AG04450 (cell line): ENCODE measurements at places on chromosomes 6 and 20.
A peak's percentile ranks its signal among the peaks of the same experiment; 100 is the strongest.

- no peak for DNase-seq
Measured at GRCh38 chr6:77095936-77096627, 367.2 kb downstream of the HTR1B start.

DNA sequence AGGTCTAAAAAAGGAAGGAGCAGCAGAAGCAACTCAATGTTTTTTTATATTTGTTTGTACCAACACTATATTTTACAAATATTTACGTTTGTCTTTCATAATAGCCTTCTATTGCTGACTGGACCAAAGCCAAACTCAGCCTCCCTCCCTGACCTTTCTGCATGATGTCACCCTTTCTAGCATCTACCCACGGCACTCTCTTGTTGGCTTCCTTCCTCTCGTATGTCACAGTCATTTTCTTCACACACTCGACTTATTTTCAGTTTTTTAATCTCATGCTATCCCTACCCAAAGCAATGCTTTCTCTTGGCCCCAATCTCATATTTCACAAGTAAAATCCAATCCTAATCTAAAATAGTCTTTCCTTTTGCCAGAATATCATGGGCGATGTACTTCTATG is 16.3 kb upstream of the FAM8A1 start:
- DNase-seq, result peak; percentile 2

DNA sequence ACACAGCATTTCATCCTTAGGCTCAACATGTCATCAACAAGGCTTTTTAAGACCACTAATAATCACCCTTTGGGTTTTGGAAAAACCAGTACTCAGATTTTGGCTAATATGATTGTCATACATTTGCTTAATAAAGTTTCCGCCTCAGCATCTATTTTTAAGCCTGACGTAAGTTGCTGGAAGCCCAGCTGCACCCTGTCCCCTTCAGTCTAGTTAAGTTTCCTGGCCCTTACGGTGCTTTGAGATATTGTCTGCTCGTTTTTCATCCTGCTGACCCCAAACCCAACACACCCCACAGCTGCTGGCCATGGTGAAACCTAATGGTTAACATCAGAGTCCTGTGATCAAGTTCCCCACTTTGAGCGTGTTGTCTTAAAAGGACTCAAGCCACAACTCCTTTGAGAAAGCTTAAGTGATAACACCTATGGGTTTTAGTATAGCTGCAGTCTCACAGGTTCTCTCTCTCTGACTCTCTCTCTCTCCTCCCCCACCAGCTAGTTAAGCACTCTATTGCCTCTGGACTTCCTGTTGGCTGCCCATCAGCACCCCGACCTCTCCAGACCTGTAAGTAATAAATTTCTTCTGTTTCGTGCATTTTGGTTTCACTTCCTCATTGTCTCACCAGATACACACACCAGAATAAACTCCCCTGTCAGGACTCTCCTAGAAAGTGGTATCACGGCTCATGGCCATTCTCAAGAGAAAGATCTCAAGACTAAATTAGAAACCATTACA is 802.0 kb downstream of the C6orf118 start:
- no peak for DNase-seq

DNA sequence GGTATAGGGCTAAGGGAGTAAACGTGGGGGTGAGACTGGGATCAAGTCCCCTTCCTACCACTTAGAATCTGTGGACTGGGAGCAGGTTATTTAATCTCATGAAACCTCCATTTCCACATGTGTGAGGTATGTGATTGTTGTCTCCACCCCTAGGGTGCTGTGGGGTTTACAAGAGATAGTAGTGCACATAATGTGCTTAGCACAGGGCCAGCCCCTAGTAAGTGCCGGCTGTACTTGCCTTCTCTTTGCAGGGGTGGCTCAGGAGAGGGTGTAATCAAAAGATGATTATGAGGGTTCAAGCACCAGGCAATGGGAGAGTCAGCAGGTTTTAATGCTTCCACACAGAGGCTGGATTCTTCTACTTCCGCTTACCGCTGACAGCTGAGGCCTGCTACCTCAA is 6.9 kb downstream of the NT5E start:
- DNase-seq, result no peak

DNA sequence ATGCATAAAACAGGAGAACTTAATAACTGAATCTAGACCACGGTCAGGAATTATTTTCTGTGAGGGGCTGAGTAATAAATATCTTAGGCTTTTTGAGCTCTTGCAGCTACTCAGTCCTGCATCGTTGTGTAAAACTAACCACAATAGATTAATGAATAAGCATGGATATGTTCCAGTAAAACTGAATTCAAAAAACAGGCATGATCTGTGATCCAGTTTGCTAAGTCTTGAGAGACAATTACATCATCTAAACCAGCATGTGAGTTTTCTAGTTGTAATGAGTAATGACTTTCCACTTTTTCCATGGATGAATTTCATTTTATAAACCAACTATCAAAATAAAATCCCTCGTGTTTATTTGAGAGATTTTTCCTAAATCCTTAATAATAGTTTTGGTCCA is 336.8 kb downstream of the RFPL4B start:
- DNase-seq, result peak; percentile 61

GRCh38 chr6:17635568-17635967 is 35.5 kb downstream of the FAM8A1 start:
- no peak for DNase-seq

DNA sequence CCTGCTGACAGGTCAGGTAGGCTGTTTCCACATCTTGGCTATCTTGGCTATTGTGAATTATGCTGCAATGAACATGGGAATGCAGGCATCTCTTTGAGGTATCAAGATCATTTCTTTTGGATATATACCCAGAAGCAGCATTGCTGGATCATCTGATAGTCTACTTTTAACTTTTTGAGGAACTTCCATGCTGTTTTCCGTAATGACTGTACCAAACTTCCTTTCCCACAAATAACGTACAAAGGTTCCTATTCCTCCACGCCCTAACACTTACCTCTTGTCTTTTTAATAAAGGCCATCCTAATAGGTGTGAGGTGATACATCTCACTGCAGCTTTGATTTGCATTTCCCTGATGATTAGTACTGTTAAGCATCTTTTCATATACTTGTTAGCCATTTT is 338.7 kb upstream of the RUNX2 start:
- DNase-seq, result no peak

DNA sequence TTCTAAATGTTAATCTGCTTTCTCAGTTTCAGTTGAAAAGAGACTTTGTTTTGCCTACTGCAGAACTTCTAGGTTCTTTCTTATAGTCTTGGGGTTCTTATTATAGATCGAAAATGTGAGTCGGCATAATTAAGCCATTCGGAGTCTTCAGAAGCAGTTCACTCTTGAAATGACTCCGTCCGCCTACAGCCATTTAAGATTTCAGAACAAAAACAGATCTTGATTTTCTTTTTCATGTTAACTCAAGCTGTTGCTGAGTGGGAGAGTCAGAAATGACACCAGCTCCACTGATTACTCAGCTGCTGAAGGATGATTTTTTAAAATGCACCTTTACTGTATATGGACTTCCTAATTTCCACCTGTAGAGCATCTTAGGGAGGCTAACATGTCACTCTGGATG is 15.9 kb downstream of the PRDM1 start:
- no peak for DNase-seq

- DNase-seq, result no peak
Measured at GRCh38 chr6:67722861-67723261, 912.2 kb upstream of the ADGRB3 start.

DNA sequence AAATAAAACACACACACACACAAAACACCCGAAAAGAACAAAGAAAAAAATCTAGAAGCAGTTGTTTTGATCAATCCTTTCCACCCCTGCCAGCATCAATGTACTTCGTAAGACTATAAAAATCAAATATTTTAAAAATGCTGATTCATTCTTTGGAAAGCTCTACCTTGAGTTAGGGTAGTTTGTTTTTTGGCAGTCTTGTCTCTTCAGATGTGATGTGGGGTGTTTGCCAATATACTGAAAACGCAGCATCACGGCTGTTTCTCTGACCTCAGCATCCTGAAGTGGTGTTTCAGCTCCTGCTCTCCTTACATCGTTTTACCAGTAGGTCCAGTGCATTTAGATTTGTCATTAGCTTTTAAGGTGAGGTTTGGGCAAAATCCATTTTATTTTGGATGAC is 526.0 kb downstream of the UTRN start:
- no peak for DNase-seq

- no peak for DNase-seq
Measured at GRCh38 chr20:63177134-63177784, 38.7 kb downstream of the YTHDF1 start.

GRCh38 chr20:62744741-62745191 is 36.1 kb downstream of the NTSR1 start:
- no peak for DNase-seq

DNA sequence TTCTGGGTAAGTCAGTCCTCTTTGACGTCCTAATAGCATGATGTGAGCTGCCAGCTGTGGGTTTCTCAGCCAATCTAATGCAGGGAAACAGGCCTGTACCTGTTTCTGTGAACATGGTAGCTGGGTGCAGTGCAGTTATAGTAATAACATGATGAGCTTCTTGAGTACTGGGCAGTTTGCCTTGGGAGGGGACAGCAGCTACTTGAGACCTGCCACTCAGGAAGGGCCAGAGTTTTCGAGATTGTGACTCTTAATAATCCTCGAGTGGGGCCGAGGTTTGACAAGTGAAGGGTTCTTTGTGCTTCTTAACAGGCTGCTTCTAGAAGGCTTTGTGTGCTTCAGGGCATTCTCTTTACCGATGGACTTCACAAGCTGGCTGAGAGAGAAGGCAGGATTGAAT is 180.1 kb downstream of the JARID2 start:
- no peak for DNase-seq

DNA sequence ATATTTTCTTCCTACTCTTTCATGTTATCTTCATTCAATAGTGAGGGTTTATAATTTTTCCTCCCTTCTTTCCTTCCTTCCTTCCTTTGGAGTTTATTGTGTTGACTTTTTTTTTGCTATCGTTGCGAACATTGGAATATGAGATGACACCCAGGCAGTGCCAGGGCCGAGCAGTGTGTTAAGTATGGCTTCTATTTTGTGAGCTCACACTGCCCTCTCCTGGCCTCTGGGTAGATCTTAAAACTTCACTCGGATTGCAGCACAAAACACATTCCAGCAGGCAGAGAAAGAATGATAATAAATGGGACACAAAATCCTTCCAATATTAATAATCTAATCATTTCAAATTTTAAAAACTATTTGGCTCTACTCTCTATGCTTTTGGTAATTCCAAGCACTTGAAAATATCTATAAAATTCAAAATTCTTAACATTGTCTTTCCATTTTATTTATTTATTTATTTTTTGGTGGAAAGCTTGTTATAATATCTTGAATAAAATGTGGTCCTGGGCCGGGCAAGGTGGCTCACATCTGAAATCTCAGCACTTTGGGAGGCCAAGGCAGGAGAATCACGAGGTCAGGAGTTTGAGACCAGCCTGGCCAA is 147.4 kb upstream of the OLIG3 start:
- DNase-seq, result peak; percentile 41

- DNase-seq, result no peak
Measured at GRCh38 chr20:14633507-14633906, 296.1 kb upstream of the FLRT3 start.

- no peak for DNase-seq
Measured at GRCh38 chr6:48835421-48835958, 627.6 kb downstream of the MMUT start.

DNA sequence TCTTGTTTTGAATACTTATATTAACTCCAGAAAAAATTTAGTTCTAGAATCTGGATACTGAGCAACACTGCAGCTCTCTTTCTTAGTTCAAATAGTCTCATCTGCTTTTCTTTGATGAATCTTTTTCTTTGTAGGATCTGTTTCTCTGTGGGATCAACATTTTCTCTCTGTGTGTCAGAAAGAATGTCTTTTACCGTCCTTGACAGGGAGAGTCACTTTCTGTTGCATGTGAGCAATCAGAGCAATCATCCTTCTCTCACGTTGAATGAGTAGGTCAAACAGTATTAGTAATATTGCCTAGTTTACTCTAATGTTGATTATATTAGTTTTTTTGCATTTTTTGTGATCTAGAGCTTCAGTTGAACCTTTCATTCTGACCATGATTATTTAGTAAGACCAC is 130.9 kb downstream of the TRMT11 start:
- no peak for DNase-seq

DNA sequence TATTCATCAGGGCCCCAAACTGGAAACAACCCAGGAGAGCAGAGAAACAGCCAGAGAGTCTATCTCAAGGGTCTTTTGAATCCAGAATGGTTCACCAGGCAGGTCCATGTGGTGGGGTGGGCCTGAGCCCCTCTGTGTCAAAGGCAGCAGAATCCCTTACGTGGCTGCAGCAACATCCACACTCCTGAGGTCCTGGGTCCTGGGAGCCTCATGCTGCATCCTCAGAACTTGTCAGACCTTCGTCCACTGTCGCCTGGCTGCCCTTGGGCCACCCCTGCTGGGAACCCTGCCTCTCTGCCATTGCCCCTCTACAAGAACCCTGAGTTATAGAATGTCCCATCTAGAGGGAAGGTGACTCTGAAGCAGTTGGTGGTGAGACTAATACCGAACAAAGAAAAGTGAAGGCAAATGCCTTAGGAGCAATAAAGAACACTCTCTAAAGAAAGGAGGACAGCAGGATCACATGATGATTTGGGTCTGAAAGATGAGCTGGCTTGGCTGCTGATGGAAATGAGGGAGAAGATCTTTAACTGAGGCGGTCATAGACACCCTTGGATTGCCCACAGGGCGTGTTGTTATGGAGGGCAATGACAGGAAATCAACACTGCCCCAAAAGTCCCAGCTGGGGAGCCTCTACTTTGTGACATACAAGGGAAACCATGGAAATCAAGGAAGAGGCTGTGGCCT is 161.2 kb downstream of the SYNDIG1 start:
- DNase-seq, result no peak

DNA sequence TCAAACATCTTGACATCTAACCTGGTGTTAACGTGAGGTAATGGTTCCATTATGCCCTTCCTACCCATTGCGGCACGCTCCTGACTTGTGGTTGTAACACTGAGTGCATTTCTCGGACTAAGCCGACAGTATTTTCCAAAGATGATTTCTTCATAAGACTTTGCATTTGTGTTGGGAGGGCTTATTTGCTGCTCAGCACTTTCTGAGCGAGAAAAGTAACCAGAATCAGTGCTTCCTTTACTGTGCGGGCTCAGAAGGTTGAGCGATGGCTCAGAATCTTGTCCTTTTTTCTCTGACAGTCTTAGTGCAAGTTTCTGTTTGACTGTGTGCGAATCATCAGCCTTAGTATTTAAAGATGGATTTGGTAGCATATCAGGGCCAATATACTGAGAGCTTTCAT is 171.7 kb downstream of the HIVEP2 start:
- DNase-seq, result no peak

DNA sequence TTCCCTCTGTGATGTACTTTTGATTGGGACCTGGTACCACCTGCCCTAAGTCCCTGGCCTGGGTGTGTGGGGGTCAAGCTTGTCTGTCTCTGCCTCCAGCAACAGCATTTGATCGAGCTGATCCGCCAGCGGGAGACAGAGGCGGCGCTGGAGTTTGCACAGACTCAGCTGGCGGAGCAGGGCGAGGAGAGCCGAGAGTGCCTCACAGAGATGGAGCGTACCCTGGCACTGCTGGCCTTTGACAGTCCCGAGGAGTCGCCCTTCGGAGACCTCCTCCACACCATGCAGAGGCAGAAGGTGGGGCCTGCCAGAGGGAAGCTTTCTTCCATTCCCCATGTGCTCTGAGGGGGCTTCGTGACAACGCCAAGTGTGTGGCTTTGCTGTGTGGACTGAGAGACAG is 5.4 kb downstream of the GID8 start:
- DNase-seq, result no peak

- no peak for DNase-seq
Measured at GRCh38 chr6:109799664-109800063, 108.6 kb downstream of the FIG4 start.
